ENCODE measurements at places on chromosomes 1 and 21.

DNA sequence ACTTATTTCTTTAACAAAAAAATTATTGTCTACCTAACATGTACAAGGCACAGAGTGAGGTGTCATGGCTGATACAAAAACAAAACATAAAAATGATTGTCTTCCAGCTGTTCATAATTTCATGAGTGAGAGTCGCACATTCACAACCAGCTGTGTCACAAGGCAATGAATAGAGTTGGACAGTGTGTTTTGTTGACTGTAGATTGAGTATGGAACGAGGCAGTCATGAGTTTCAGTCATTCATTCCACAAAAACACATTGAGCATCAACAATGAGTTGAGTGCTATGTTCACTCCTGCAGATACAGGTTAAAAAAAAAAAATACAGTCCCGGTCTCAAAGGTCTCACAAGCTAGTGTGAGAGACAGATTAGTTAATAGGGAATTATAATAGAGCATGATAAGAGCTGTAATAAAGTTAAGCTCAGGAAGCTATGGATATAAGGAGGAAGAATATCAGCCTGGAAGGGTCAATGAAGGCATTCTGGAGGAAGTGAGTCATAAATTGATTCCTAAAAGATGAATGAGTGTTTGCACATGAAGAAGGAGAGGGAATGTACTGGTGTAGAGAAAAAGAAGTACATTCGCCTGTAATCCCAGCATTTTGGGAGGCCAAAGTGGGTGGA lies 47.8 kb upstream of the ARHGAP29 start:
- no peak for DNase-seq

DNA sequence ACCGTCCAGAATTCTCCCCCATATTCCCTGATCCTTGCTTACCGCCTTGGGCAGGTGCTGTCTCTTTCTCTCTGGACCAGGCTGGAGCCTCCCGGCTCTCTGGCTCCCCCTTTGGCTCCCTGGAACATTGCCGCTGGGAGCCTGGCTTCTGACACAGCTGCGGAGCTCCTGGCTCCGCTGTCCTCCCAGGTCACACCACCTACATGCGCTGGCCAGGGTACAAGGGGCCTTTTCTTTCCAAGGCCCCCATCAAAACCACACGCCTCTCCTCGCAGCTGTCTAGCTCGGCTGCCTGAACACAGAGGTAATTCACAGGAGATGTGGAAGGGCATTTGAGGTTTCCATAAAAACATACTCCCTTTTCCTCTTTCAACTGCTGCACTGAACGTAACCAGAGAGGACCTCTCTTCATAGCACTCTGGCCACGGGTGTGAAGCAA lies 7.5 kb upstream of the ZNF648 start:
- peak; percentile 41 for DNase-seq

- DNase-seq: no peak
Measured at GRCh38 chr1:247445526-247446356, 12.2 kb downstream of the OR2B11 start.

- no peak for DNase-seq
Measured at GRCh38 chr21:42319851-42320572, 4.8 kb upstream of the TFF3 start.

DNA sequence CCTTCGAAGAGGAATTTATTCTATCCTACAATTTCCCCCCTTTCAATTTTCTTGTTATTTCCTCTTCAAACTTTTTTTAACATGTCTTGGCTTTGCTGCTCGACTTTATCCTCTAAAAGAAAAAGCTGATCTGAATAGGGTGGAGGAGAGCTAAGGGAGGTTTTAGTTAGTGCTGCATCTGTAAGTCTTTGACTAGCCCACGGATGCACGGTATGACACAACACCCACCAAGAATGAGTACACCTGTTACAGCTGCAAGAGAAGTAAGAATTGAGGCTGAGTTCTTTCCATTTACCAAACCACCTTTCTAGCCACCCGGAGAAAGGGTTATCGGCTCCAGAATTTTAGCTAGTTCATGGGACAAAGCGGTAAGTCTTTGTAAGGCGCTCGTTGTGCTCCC lies 23.8 kb downstream of the SCCPDH start:
- DNase-seq: no peak

GRCh38 chr1:42841010-42841409 lies 5.4 kb upstream of the ZNF691 start:
- DNase-seq: no peak

DNA sequence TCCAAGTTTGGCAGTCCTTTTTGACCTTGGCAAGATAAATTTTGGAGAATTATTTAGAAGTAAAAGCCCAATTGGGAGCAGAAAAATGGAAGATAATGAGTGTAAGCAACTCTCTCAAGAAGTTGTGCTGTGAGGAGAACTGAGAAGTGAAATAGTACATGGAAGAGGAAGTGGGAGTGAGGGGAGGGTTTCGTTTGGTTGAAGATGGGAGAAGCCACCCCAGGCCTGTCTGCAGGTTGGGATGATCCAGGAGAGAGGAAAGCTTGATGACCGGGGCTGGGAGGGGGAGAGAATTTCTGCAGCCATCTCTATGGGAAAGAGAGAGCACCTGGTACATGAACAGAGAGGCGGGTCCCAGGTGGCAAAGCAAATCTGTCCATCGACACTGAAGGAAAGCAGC lies 8.6 kb upstream of the RCAN1 start:
- DNase-seq: no peak

- DNase-seq: no peak
Measured at GRCh38 chr1:182286761-182287160, 104.8 kb downstream of the GLUL start.

- DNase-seq: no peak
Measured at GRCh38 chr1:15618077-15618654, 908 bp downstream of the DDI2 start.

GRCh38 chr1:50333595-50333974 lies 89.7 kb downstream of the DMRTA2 start:
- DNase-seq: peak; percentile 24

DNA sequence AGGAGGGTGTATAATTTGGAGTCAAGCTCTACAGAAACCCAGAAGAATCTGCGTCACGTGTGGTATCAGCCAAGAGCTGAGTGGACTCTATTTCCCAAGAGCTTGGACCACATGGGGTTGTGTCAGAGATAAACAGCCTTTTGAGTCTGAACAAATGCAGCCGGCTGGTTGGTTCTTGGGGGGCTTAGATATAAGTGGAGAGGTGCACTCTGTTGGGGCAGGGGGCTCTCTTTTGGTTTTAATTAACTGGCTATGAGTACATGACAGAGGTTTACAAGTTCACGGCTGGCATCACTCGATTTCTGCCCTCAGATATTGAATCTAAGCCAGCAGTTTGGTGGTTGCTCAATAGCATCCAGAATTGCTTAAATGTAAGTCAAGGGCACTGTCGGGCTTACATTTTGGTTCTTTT lies 501 bp upstream of the MRAP start:
- DNase-seq: no peak

GRCh38 chr1:67149179-67149770 lies 14.5 kb upstream of the C1orf141 start:
- DNase-seq: peak; percentile 62

GRCh38 chr1:55503663-55504305 lies 288.6 kb upstream of the USP24 start:
- no peak for DNase-seq

- DNase-seq: no peak
Measured at GRCh38 chr1:5571438-5571837, 420.8 kb downstream of the NPHP4 start.

GRCh38 chr1:210698661-210699060 lies 370.0 kb downstream of the HHAT start:
- no peak for DNase-seq

DNA sequence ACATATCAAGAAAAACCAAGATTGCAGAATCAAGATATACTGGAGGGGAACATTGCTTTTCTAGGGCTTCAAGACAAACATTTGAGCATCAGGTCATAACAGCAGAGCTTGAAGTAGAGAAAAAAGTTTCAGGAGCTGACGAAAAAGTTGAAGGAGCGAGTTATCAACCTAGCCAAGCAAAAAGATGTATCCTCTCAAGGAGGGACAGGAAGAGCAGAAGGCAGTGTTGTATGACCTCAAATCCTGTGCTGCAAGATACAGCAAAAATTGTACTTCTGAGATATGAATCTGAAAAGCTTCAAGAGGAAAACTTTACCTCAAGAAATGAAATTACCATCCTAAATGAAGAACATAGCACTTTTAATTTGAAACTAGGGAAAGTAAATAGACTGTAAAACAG lies 153.1 kb downstream of the AK5 start:
- DNase-seq: no peak

DNA sequence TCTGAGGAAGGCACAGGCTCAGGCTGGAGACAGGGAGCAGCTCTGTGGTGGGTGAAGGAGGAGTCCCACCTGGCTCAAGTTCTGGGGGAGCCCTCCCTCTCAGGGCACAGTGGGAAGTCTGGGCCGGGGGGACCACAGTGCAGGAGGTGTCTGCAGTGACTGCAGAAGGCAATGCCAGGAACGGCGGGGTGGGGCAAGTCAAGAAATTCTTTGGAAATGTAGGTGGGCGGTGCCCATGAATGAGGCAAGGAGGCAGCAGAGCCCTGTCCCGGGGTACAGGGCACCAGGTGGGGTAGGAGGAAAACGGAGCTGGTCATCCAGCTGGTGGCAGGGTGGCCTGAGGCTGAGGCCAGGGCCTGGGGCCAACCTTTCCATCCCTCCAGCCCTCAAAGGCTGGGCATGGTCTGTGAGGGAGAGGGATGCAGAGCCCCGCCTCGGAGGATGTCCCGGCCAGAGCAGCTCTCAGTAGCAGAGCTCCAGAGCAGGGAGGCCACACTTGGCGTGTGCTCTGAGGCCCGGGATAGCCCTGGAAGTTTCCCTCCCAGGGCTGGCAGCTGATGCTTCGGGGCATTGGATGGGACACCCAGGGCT lies 4.7 kb downstream of the TFF3 start:
- no peak for DNase-seq

GRCh38 chr1:213061263-213061662 lies 10.2 kb downstream of the RPS6KC1 start:
- DNase-seq: no peak

GRCh38 chr1:186413319-186413718 lies 37.7 kb downstream of the ODR4 start:
- no peak for DNase-seq

GRCh38 chr1:63326473-63327380 lies 4.4 kb downstream of the FOXD3 start:
- DNase-seq: no peak

DNA sequence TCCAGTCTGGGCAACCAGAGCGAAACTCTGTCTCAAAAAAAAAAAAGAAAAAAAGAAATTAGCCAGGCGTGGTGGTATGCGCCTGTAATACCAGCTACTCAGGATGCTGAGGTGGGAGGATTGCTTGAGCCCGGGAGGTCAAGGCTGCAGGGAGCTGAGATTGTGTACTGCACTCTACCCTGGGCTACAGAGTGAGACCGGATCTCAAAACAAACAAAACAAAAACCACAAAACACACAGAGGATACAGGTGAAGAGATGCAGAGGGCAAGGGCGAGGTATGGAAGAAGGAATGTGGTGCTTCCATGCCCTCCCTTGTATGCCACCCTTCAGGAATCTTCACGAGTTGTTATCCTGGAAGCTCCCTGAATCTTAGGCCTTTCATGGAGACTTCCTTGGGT lies 68.5 kb downstream of the NDUFS5 start:
- no peak for DNase-seq

GRCh38 chr1:217471403-217471802 lies 159.5 kb downstream of the GPATCH2 start:
- no peak for DNase-seq

- no peak for DNase-seq
Measured at GRCh38 chr1:78830321-78830720, 176.2 kb downstream of the ADGRL4 start.

DNA sequence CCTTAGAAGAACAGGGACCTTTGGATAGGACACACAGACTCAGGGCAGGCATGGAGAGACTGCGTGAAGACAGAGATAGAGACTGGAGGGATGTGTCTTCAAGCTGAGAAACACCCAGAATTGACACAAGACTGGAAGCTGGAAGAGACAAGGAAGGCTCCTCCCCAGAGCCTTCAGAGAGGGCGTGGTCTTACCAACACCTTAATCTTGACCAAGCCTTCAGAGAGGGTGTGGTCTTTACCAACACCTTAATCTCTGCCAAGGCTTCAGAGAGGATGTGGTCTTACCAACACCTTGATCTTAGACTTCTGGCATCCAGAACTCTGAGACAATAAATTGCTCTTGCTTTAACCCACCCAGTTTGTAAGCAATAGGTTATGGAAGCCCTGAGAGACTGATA lies 481.4 kb upstream of the VAMP3 start:
- no peak for DNase-seq

DNA sequence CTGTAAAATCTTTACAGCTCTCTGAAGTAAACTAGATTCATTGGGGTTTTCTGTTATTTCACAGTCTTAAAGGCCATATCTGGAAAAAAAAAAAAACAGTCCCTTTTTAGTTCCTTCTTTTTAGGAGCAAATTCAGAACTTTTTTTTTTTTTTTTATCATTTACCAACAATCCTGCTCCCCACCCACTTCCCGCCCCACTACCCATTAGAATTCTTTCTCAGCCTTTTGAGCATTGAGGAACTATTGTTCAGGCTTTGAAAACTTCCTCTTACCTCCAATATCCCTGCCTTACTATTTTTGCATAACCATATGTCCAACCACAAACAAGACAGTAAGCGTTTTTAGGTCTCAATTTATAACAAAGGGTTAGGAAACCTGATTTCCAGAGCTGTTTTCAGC lies 330.1 kb downstream of the PLPP3 start:
- no peak for DNase-seq

DNA sequence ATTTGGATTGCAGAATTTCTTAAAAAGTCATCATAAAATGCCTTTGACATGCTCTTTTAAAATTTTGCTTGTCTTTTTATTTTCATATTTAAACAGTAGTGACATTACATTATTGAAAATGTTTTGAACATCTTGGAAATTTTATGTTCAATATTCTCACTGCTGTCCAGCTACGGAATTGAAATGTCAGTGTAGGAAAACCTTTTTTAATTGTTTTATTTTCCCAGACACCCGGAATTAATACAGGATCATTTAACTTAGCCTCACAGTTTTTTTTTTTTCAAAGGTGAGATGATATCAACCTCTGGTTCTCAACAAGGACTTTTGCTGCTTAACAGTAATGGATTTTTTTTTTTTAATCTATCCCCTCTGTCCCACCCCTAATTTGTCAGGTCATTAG lies 4.1 kb downstream of the RBM15 start:
- DNase-seq: no peak
